GM13976 (cell line): ENCODE measurements at places on chromosomes 3 and 15.

GRCh38 chr3:189517981-189518380 is 113.2 kb upstream of the TP63 start:
- DNase-seq, result no peak

DNA sequence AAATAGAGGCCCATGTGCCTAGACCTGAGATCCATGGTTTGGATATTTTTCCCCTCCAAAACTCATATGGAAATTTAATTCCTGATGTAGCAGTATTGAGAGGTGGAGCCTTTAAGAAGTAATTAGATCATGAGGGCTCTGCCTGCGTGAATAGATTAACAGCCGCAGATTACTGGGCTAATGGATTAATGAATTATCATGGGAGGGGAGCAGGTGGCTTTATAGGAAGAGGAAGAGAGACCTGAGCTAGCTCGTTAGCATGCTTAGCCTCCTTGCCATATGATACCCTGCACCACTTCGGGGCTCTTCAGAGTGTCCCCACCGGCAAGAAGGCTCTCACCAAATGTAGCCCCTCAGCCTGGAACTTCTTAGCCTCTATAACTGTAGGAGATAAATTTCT is 15.8 kb downstream of the ARHGEF26 start:
- no peak for DNase-seq

DNA sequence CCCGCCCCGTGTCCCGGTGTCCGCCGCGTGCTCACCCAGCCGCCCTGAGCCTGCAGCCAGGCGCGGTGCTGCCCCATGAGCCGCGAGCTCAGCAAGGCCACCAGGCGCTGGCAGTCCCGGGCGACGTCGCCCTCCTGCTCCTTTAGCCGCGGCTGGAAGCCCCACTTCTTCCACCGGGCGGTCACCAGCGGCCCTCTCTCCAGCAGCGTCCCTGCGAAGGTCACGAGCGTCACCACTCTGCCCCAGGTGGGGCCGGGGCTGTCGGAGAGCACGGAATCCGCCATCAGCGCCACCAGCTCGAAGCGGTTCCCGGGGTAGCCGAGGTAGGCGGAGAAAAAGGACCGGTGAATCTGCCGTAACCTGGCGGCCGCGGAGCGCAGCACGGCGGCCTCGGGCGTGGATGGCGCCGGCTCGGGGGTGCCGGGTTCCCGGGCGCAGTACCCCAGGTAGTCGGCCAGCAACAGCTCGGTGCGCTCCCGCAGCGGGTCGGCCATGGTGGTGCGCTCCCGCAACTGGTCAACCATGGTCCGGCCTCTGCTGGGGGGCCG is 298 bp downstream of the BCL2L10 start:
- peak; percentile 73 for DNase-seq

DNA sequence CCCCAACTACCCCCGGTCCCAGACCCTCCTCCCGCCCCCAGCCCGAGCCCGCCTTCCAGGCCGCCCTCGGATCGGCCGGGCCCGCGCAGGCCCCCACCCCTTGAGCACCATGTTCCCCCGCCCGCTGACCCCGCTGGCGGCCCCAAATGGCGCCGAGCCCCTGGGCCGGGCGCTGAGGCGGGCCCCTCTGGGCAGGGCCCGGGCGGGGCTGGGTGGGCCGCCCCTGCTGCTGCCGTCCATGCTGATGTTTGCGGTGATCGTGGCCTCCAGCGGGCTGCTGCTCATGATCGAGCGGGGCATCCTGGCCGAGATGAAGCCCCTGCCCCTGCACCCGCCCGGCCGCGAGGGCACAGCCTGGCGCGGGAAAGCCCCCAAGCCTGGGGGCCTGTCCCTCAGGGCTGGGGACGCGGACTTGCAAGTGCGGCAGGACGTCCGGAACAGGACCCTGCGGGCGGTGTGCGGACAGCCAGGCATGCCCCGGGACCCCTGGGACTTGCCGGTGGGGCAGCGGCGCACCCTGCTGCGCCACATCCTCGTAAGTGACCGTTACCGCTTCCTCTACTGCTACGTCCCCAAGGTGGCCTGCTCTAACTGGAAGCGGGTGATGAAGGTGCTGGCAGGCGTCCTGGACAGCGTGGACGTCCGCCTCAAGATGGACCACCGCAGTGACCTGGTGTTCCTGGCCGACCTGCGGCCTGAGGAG is 472 bp downstream of the CHST14 start:
- DNase-seq, result peak; percentile 63

DNA sequence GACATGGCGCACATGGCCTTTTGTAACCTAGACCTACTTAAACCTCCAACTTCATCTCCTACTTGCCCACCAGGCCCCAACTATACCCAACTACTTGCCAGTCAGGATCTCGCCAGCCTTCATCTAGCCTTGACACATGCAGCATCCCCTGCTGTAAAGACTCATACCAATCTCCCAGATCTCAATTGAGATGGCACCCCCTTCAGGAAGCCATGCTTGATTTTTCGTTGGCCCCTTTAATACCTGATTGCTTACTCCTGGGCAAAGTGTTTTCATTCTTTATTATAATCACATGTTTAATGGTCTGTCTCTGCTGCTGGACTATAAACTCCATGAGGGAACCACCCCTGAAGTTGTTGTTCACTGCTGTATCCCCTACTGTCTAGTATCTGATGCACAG is 150.8 kb downstream of the SOX2 start:
- no peak for DNase-seq

- no peak for DNase-seq
Measured at GRCh38 chr3:49656541-49657112, 17.5 kb upstream of the APEH start.

- peak; percentile 67 for DNase-seq
Measured at GRCh38 chr15:63191895-63192618, 2.7 kb downstream of the RAB8B start.

DNA sequence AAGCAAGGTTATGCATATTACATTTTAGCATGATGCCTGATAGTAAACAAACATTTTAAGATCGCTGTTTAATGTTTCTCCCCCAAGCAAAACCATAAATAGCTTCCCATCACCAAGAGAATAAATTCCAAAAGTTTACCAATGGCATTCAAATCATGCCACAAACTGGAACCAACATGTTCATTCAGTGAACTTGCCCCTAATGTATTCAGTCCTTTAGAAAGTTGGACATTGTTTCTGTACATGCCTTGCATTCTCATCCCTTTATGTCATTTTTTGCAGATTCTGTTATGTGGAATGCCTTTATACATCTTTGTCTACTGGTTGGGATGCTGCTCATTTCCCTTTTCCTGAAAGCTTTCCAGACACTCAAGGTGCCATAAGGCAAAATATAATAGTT is 105.5 kb downstream of the PYDC2 start:
- no peak for DNase-seq

GRCh38 chr3:46407970-46408369 is 911 bp downstream of the CCRL2 start:
- no peak for DNase-seq

- no peak for DNase-seq
Measured at GRCh38 chr15:54277834-54278233, 299.6 kb downstream of the UNC13C start.

GRCh38 chr3:124032311-124032880 is 40.5 kb upstream of the ROPN1 start:
- DNase-seq, result no peak

DNA sequence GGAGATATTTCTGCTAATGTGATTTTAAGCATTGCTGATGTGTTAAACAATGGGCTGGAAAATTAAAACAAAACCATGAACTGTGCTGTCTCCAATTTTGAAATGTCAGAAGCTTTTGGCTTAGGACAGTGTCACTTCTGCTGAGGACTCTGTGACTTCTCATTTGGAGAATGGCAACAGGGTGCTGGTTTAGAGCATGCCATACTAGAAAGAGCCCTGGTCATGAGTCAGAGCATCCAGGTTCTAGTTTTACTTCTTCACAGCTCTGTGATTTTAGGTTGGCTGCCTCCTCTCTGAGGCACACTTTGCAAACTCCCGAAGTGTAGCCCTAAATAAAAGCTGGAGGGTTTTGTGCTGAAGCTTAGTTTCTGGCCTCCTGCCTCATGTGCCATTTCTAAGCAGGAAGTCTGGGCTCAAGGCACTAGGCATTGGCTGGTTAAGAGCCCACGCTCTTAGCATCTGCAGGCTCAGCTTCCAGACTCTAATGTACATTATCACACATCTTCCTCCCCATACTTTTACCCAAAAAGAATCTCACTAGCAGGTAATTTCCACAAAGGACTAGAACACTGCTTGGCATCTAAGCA is 193.8 kb downstream of the CNTN3 start:
- DNase-seq, result no peak

DNA sequence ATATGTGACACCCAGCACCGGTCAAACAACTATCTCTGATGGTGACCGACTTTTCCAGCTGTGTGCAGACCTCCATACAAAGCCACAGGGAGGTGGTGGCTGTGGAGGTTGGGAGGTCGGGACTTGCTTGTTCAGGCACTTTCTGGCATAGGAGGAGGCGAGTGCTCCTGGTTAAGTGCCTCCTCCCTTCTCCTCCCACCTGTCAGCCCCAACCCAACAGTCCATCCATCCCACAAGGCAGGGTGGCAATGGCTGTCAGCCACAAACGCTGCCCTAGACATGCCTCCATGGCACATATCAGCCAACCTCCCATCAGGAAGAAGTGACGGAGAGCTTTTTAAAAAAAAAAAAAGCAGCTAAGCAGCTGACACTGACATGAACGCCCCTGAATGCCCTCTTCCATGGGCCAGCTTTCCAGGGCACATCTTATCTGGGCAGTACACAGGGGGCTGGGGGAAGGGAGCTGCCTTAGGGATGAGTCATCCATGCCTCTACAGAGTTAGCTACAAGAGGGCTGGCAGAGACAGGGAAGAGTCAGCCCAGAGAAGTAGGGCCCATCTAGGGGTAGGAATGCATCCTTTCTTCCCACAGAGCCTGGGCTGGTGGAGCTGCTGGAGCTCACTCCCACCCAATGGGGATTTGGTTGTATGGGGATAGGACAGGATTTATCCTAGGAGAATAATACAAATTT is 41.2 kb downstream of the CCDC12 start:
- DNase-seq, result no peak

DNA sequence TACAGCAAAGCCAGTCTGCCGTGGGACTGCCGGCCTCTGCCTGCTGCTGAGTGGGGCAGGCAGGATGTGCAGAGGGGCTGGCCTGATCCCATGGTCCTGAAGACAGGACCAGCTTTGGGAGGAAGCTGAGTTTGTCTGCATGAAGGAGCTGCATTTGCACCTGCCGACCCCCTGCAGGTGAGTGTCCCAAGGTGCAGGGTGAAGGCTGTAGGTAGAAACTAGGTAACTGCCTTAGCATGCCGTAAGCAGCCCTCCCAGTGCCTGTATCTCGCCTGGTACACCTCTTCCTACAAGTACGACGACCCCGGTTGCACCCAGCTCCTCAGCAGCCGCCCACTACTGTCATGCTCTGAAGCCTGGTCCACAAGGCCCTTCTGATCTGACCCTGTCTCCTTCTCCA is 34.9 kb downstream of the AMOTL2 start:
- DNase-seq, result no peak

DNA sequence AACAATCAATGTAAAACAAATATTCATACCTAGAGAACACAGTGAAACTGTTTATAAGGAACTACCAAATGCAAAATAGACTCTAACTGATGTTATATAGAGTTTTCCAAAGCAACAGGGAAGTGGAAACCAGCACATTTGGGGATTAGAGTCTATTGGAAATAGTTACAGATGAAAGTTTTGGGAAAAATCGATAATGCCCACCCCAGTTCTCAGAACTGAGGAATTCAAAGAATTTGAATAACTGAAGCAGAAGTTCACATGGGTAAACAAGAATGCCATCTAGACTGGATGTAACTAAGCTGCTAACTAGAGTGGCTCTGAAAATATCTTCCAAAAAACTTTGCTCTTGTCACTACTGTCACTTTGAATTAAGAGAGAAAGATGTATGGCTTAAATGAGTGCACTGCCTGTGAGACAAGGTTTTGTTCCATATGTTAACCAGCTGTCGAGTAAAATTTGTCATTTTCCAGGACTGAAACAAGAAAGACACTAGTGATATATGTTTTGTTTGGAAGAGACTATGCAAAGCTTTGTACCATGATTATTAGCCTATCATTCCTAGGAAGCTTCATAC is 9.2 kb upstream of the DENND4A start:
- no peak for DNase-seq

DNA sequence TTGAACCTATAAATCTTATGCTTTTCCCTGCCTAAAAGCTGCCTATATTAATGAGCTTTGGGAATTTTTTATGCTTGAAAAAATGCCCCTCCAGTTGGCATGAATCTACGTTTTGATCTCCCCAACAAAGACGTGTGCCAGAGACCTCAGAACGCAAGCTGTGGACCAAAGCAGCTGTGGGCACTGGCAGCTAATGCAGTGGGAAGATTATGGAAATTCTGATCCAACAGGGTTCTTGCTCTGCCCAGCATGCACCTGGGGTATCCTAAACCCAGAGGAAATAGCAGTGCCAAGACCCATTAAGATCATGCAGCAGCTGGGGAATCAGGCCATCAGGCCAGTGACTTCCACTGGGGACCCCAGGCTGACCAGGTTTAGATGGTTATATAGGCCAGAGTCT is 423.0 kb downstream of the ZBBX start:
- no peak for DNase-seq

- no peak for DNase-seq
Measured at GRCh38 chr3:22366781-22367180, 615.8 kb upstream of the ZNF385D start.

GRCh38 chr3:74605437-74605836 is 9.0 kb downstream of the CNTN3 start:
- no peak for DNase-seq

DNA sequence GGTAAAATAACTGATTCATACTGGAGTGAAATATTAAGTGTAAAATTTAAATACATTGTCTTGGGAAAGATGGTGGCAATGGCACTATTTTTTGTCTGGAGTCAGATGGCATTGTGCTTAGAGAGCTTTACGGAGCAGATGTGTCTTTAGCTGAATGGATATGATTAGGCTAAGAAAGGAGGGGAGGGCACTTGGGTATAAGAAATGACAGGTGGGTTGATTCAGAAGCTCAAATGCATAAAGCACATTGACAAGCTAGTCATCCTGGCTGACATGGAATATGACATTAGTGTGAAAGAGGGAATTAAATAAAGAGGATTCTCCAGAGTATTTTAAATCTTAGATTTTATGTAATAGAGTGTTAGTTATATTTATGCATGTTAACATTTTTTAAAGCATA is 570.1 kb upstream of the CBLB start:
- DNase-seq, result no peak

DNA sequence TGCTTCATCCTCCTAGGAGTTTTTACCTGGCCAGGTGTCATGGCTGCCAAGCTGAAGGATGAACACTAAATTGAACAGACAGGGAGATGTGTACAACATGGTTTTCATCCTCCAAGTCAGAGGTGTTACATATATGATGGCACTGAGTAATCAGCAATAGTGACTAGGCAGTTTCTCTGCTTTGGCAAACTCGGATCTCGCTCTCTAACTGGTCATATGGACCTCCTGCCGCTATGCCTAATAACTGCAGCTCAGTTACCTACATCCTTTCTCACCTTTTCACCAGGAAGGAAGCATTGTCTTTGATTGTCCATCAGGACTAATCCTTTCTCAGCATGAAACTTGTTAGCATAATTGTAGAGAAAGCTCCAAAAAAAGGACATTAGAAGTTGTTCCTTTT is 175.9 kb upstream of the PLSCR5 start:
- DNase-seq, result no peak

DNA sequence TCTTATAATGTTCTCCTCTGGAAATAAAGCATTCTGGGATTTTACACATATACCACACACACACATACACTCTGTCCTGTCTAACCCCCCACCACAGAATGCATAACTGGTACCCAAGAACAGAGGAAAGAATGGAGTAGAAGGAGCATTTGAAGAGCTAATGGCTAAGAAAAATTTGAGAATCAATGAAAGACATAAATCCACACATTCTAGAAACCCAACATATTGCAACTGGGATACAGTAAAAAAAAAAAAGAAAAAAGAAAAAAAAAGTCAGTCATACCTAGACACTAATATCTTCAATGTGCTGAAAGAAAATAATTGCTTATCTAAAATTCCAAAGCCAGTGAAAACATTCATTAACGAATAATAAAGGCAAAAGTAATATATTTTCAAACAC is 20.9 kb downstream of the CEP70 start:
- no peak for DNase-seq
